ENCODE measurements at places on chromosomes 1 and 21.

GRCh38 chr1:150171801-150172200 is 22.1 kb downstream of the PLEKHO1 start:
- DNase-seq, result no peak

- DNase-seq, result no peak
Measured at GRCh38 chr1:37479255-37480124, 5.1 kb downstream of the ZC3H12A start.

GRCh38 chr1:17731460-17731859 is 23.7 kb upstream of the ACTL8 start:
- DNase-seq, result no peak

- DNase-seq, result no peak
Measured at GRCh38 chr1:76292418-76293184, 218.1 kb downstream of the ST6GALNAC3 start.

DNA sequence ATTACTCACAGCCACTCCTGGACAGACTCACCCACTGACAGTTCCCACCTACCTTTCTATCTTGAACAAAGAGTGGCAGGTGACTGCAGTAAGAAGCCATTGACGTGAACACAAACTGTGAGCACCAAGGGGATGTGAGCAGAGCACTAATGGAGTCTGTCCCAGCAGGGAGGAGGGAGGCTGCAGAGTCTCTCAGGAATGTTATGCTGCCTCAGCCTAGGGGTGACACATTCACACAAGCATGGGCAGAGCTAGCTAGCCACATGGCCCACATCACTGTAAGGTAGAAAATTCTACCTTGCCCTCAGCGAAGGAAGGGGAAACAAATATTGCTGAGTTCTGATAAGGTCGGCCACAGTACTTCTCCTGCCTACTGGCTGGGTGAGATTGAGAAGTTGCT is 56.8 kb upstream of the PTGFRN start:
- DNase-seq, result no peak

GRCh38 chr1:79817031-79817560 is 810.6 kb upstream of the ADGRL4 start:
- no peak for DNase-seq

DNA sequence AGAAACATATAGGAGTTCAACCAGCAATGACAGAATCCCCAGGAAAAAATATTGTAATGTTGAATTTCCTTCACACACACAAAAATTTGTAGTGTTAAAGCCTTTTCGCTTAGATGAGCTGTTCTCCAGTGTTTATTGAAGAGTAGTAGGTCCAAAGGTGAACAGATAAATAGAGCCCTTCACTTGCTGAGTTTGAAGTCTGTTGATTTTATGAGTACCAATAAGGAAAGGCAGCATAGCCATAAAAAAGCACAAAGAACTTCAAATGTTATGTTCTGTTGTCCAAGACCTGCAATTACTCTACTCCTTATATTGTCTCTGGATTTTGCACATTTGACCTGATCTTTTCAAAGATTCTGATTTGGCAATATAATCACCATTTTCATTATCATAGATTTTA is 362.7 kb upstream of the B3GALT2 start:
- DNase-seq, result no peak

DNA sequence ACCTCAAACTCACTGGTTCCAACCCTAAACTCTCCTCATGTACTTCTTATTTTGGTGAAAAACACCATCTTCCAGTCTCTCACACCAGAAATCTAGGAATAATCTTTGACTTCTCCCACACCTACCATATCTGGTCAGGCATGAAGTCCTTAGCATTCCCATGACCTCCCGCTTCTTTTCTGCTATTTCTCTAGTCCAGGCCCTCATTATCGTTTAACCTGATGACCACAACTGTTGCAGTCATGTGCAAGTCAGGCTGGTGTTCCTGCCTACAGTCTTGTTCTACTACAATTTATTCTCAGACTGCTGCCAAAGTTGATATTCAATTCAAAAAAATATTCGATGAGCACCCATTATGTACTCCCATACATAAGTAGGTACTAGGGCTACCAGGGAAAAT is 71.3 kb downstream of the PIK3R3 start:
- DNase-seq, result no peak

DNA sequence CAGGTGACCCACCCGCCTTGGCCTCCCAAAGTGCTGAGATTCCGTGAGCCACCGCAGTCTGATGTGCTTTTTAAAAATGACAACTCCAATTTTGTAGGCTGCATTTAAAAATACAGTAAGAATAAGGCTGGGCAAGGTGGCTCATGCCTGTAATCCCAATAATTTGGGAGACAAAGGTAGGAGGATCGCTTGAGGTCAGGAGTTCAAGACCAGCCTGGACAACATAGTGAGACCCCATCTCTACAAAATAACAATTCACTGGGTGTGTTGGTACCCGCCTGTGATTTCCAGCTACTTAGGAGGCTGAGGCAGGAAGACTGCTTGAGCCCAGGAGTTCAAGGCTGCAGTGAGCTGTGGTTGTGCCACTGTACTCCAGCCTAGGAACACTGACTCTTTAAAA is 23.4 kb downstream of the SLC19A2 start:
- DNase-seq, result no peak

DNA sequence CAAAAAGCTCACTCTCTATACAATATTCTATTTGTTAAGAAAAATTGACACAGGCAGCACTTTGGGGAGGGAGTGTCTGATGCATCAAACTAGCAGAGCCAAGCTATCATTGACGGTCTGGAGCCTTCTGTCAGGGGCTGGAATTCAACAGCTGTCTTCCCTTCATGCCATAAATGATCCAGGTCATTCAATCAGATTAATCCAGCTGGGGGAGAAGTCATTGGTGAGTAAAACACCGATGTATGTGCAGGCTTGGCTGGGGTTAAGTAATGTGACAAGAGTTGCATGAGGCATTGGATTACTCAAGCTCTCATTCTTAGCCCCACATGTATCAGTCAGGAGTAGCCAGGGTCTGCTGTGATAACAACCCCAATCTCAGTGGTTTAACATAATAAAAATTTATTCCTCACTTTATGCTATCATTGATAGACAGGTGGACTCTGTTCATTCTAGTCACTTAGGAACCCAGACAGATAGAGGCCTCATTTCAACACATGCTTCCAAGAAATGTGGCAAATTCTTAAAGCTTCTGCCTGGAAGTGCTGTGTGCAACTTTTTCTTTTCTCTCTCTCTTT is 118.1 kb upstream of the GADD45A start:
- no peak for DNase-seq

DNA sequence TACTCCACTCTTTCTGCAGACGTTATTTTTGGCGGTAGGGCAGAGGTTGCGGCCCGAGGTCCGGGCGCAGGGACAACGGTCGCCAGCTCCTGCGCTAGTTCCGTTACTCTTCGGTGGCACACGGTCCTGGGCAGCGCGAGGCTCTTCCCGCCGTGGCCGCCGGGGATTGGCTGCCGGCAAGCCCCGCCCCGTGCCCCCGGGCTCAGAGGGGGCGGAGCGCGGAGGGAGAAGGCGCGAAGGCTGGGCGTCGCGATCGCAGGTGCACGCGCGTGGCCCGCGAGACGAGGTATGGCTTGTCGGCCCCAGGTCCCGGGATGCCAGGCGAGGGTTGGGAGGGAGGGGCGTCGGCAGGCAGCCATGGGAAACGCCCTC is 518 bp upstream of the SHE start:
- no peak for DNase-seq

- DNase-seq, result no peak
Measured at GRCh38 chr1:47416319-47417169, 459 bp downstream of the FOXE3 start.

- no peak for DNase-seq
Measured at GRCh38 chr21:42062236-42063022, 8.7 kb upstream of the UMODL1 start.

DNA sequence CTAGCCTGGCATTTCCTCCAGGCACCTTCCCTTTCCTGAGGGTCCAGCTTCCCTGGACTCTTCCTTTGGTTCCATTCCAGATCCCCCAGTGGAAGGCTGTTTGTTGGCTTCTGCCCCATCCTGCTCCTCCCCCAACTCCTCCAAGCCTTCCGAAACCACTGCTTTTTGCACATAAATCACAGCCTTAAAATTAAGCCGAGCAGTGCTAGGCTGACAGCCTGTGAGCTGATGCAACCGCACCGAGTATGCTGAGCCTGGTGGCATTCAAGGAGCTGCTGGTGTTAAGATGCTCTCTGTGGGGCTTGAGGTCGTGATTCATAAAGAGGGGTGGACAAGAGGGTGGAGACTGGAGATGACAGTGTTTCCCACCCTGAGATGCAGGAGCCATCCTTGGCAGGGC is 266.6 kb upstream of the C1orf174 start:
- no peak for DNase-seq

DNA sequence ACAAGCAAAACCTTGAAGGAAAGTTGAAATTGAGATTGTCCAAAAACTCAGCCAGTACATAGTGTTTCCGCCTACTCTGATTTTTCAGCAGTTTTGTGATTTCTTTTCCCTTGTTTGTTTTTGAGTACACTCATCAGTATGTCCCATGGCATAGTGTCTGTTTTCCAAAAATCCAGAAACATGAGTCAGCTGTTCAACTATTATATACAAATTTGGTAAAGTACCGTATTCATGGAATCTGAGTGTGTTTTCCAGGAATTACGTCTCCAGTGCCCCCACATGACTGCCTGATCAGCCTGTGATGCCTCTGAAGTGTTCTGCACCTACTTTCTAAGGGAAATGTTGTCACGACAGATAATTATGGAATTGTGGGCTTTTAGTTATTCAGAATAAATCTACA is 186.8 kb downstream of the LTN1 start:
- no peak for DNase-seq

DNA sequence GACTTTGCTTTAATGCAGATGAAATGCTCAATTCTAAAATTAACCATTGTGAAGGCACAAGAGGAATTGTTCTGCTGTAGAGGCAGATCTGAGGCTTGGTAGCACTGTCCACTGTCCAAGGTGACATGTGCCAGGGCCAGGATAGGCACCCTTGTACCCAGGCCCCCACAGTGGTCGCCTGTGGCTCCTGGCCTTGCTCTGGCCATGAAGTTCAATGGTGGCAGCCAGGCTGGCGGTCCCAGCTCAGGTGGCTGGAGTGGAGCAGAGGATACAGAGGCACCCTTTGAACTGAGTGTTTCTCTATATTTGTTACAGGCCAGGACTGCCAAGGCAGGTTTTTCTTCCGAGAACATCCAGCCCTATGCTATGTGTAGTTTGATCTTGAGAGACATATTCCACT is 102.6 kb downstream of the PTGS2 start:
- no peak for DNase-seq

DNA sequence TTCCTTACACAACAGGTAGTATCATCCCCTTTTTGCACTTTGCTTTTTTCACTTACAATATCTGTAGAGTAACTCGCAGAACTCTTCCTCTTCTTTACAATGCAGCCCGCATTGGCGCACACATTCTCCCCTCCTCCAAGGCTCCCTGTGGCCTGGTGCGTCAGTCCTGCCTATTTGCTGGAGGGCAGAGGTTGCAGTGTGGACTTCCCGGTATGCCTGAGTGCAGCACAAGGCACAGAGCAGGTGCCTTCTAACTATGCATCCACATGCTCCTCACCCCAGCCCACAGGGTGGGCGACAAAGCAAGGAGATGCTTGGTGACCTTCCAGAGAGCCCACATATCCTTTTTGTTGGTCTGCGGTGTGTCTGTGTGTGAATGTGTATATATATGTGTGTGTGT is 53.3 kb downstream of the ARHGEF11 start:
- no peak for DNase-seq

GRCh38 chr1:219398815-219399396 is 214.0 kb downstream of the ZC3H11B start:
- DNase-seq, result no peak

- no peak for DNase-seq
Measured at GRCh38 chr1:15308621-15309027, 61.6 kb downstream of the FHAD1 start.

GRCh38 chr1:114559356-114559755 is 22.1 kb downstream of the BCAS2 start:
- no peak for DNase-seq

DNA sequence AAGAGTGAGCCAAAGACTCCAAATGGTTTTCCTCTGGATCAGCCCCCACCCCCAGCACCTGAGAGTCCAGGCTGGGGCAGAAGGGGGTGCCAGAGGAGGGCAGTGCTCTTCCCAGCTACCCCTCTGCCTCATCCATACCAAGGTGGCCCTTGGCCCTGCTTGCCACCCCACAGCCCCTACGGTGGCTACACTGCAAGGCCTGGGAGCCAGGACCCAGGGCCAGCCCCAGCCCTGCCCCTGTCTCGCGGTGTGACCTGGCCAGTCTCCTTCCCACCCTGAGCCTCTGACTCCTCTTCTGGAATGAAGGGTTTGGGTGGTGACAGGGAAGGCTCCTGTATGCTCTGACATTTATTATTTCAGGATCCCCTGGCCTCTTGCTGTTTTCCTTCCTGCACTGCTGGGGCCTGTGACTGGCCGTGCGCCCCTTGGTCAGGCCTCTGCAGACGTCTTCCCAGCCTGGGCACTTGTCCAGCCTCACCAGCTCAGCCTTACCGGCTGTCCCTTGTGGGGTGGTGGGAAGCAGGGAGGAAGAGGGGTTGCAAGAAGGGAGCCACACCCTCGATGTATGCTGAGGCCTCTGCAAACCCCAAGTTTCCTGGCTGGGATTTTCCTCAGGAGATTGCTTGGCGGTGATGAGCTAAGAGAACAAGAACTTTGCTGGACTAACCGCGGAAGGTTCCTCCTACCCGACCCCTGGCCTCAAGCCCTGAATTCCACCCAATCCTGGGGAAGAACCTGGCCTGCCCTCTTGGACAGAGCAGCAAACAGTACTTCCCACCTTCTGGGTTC is 13.5 kb downstream of the ASAP3 start:
- DNase-seq, result no peak

DNA sequence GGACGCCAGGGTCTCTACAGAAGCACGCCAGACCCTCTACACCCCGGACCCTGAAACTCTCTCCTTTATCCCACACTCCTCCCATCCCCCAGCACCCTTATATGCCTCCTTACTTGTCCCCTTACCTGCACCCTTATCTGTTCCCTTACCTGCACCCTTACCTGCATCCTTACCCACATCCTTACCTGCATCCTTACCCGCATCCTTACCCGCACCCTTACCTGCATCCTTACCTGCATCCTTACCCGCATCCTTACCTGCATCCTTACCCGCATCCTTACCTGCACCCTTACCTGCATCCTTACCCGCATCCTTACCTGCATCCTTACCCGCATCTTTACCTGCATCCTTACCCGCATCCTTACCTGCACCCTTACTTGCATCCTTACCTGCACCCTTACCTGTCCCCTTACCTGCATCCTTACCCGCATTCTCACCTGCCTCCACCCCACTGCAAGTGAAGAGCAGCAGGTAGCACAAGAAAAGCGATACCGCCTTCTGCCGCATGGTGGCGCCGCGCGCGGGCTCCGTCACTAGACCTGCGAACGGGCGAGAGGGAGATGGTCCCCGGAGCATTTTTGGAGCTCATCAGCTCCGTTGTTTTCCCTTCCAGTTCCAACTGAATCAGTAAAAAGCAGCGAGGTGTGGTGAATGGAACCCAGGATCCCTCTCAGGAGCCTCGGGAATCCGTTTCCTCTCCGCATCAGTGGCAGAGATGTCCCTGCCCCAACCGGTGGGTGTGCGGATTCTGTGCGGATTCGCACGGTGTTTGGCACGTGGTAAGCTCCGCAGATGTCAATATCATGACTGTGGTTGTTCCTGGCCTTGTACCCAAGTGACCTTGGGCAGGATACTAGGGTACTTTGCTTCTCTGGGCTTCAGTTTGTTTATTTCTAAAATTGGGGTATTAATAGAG is 2.9 kb downstream of the IFI6 start:
- peak; percentile 37 for DNase-seq
